ENCODE measurements at places on chromosomes 6 and 20.

DNA sequence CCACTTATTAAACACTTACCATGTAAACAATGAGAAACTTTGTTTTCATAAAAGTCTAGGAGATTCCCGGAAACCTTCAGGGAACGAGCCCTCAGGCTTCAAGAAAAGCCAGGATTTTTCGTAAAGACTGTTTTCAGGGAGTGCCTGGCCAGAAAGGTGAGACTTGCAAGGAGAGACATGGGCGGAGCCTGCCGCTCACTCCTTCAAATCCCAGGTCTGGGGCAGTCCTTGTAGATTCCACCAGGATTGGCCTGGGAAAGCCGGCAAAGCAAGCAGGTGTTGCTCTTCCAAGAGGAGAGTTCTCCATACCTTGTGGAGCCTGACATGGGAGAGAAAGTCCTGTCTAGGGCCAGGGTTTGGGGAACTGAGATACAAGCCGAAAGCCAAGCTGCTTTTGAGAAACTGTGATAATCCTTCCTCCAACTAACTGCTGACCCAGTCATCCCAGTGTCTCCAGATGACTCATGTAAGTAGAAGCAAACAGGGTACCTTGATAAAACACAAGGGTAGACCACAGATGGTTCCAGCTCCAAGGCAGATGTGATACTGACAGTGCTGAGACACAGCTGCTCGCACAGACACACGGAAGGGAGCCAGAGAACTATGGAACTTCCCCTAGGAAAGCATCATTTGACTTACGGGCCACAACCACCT, 69.4 kb upstream of the NAA20 start:
- DNase-seq, result no peak

- no peak for DNase-seq
These were observed 19.4 kb downstream of the DSTN start for GRCh38 chr20:17589161-17589834.

GRCh38 chr6:74638412-74638811, 567.4 kb downstream of the COL12A1 start:
- DNase-seq, result no peak

DNA sequence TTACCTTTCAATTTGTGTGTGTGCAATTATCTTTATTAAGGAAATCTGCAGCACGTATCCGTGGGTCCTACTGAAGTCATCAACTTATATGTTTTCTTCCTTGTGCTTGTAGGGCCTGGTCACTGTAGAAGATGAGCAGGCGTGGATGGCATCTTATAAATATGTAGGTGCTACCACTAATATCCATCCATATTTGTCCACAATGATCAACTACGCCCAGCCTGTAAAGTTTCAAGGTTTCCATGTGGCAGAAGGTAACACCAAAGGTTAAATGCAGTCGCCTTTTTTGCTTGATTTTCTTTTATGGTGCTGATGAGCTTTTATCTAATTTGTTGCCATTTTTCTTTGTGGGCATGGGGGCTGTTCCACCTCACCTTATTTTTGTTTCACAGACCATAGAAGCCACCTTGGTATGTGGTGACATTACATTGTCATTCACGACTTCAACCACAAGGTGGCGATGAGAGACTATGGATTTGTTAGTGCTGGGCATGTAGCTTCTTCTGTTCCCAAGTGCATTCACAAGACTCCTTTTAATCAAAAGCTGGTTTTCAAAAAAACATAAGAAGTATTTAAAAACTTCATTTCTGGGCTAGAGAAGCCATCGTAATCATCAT, 106.5 kb upstream of the LAMP5 start:
- DNase-seq, result no peak

DNA sequence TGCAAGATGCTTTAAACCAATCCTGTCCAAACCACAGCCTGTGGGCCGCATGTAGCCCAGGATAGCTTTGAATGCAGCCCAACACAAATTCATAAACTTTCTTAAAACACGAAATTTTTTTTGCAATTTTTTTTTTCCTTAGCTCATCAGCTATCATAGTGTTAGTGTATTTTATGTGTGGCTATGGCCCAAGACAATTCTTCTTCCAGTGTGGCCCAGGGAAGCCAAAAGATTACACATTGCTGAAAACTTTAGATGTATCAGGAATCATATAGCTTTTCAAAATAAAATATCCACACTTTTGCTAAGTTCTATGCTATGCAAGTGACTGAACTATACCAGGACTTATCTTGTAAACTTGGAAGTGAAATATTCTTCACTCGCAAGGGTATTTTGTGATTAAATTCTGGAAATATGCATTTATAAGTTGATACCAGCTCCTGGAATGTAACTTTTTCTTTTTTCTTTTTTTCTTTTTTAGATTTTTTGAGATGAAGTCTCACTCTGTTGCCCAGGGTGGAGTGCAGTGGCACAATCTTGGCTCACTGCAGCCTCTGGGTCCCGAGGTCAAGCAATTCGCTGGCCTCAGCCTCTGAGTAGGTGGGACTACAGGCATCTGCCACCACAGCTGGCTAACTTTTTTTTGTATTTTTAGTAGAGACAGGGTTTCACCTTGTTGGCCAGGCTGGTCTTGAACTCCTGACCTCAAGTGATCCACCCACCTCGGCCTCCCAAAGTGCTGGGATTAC, 49.8 kb downstream of the MTHFD1L start:
- no peak for DNase-seq

- no peak for DNase-seq
These were observed 43.5 kb upstream of the ENPP1 start for GRCh38 chr6:131764350-131764749.

DNA sequence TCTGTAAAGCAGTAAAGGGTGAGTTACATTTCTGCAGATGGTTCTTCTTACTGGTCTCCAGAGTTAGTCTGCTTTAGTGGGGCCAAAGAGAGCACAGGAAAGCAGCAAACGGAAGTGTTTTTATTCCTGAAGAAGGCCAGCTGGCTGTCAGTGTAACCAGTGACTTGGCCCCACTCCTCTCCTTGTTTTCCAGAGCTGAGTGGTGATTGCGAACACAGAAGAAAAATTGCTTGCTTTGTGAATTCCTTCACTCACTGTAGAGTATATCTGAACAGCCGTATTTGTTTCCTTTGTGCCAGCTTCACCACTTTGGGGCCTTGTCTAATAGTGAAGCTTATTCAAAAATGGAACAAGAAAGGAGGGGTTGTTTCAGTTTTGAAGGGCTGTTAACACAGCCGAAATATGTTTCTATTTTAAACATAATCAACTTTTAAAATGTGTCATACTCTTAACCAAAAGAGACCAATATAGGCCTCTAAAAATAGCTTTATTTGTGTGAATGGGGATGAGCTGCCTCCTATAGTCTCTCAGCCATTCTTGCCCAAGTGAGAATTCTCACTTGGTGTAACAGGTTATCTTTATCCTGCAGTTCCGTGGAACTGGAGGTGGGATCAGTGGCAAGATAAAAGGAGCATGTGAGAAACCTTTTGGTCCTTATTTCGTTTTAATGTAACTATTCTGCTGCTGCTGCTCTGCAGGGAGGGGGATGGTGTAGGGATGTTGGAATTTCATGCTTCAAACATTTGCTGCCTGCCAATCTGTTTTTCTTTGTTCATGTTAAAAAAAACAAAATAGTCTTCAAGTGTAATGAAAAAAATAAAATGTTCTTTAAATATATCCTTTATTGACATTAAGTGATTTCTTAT, 37.8 kb downstream of the ZC2HC1B start:
- no peak for DNase-seq

- DNase-seq, result no peak
These were observed 26.1 kb downstream of the SRPK1 start for GRCh38 chr6:35894776-35895175.

- DNase-seq, result no peak
These were observed 4.0 kb downstream of the CITED2 start for GRCh38 chr6:139370283-139370998.

DNA sequence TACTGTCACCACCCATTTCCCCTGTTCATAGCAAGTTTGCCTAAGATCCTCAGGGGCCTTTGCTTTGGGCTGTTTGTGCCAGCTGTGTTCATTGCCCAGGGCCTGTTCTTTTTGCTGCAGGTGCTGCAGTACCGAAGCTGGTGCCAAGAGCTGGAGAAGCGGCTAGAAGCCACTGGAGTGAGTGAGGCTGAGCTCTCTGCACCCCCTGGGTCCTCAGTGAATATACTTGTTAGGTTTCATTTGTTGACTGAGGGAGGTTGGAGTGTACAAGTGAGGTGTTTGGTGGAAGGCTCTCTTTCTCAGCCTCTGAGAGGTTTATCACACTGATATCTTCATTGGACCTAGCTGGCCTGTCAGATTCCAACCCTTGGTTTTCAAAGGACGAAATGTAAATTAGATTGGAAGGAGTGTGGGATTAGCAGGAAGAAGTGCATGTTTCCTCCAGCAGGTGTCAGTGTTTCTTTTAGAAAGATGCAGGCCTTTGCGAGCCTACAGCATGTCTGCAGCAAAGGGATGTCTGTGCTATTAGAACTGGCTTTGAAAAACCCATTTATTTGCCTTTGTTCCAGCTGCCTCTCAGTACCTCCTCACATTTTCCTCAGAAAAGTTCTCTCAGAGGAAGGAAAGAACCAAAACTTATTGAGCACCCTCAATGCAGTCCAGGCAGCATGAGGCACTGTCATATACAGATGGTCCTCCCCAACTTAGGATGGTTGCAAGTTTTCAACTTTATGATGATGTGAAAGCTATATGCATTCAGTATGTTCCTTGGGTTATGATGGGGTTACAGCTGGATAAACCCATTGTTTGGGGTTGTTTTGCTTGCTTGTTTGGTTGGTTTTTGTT, 8.3 kb downstream of the CEP250 start:
- no peak for DNase-seq

GRCh38 chr6:116624036-116624805, 7.9 kb downstream of the RSPH4A start:
- DNase-seq, result no peak

DNA sequence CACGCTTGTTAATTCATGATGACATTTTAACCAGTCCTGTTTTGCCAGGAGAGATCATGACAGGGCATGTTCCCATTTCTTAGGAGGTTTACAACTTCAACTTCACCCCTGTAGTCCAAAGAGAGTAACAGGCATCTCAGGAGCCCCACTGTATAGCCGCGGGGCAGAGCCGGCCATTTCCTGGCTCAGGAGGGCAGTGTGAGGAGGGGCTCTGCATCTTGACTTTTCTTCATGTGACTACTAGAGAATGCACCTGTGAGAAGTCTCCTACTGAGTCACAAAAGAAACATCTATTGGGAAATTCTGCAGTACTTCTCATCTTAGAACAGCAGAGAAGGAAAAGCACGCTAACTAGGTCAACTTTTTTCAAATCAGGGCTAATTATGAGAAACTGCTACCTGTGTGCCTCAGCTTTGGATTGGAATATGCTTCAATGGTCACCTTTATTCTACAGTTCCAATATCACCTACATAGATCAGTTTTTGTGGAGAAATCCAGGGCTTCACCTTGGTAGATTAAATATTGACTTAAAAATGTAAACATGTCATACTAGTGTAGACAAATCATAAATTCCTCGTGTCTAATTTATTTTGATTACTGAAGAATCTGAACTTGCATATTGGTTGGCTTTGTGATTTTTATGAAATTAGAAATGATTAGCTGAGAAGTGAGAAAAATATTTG, 28.6 kb upstream of the SIM1 start:
- DNase-seq, result no peak

GRCh38 chr6:113481458-113481857, 375.7 kb upstream of the MARCKS start:
- no peak for DNase-seq

GRCh38 chr20:32972181-32973076, 31.8 kb downstream of the SUN5 start:
- peak; percentile 52 for DNase-seq

DNA sequence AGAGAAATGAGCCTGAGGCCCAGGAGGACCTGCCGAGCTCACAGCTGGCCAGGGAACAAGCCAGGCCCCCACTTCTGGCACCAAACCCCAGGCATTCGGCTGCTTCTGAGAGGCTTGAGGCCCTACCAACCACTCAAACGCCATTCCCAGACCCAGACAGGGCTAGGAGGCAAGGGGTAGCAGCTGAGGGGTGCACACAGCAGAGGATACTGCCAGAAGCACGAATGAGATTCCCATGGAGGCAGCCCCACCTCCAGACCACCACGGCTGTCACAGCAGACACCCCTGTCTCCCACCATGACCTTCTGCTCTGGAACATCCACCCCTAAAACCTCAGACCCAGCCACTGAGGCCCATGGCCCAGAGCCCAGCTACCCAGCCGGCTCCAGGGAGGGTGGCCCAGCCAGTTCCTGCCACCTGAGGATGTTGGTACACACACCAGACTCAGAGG, 36.1 kb downstream of the NTSR1 start:
- DNase-seq, result no peak

DNA sequence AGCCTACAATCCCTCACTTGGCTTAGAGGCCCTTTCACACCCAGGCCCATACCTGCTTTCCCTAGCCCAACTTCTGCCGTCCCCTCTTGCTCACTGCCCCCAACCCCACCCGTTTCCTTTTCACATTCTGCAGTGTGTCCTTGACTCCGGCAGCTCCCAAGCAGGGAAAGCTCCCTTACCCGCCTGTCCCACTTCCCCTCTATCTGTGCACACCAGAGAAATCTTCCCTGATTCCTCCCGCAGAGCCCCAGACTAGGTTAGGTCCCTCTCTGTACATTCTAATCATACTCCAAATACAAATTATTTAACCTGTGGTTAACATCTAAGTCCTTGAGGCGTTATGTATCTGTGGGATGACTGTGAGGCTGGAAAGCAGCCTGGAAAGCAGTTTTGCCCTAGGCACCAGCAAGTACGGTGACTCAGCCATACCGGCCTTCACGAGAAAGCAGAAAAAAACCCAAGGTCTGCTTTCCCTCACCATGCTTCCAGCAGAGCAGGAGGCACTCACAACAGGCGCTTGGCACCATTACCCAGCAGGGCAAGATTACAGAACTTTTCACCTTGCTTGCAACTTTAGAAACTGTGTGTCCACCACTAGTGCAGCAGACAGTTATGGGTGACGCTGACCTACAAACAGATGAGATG, 22.3 kb downstream of the ELOVL5 start:
- DNase-seq, result no peak

- DNase-seq, result no peak
These were observed 24.9 kb upstream of the HDGFL1 start for GRCh38 chr6:22544476-22544875.

GRCh38 chr6:129583866-129584265, 126.1 kb downstream of the ARHGAP18 start:
- DNase-seq, result no peak

Measured in stimulated activated CD4-positive, alpha-beta T cell treated with anti-CD3 and anti-CD28 coated beads, Interleukin-15, amount 100 ng/mL, for 1 hour (primary cell).